ENCODE measurements at places on chromosomes 2 and 18.

DNA sequence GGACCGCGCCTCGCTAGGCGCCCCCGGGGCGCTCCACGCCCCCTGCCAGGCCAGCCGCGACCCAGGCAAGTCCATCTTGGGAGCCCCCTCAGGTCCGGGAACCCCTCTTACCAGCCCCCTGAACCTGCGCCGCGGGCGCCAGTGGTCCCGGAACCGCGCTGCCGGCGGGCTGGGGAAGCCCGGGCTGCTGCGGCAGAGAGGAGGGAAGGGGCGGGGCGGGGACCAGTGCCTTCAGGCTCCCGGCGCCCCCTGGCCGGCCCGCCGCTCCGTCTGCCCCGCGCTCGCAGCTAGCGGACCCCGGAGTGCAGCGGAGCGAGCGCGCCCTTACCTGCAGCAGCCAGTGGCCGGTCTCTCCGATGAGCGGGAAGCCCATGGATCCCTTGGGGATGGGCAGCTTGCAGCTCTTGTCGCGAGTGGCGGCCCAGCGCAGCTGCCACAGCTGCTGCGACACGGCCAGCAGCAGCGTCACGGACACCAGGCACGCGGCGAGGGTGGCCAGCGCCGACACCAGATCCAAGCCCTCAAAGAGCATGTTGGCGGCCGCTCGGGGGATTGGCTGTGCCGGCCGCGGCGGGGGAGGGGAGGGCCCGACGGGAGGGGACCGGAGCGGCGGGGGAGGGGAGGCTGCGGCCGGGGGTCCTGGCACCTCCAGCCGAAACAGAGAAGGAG, at the start of gene CYP26B1:
Gene CYP26B1, minus strand, starts transcription at position 560 of the 669 bp plus-strand sequence. Its CDS starts 28 bp downstream, at position 532.
- DNase-seq: no peak

- no peak for DNase-seq
Measured at GRCh38 chr2:177398290-177398683, 5.7 kb downstream of the AGPS start.

GRCh38 chr2:28199995-28200679, 192.5 kb upstream of the FOSL2 start:
- no peak for DNase-seq

GRCh38 chr18:22344908-22345670, 72.6 kb downstream of the CTAGE1 start:
- DNase-seq: no peak

- peak; percentile 43 for DNase-seq
Measured at GRCh38 chr2:18987592-18988073, 370.8 kb downstream of the OSR1 start.

GRCh38 chr2:175742367-175742766, 259.7 kb downstream of the LNPK start:
- no peak for DNase-seq

DNA sequence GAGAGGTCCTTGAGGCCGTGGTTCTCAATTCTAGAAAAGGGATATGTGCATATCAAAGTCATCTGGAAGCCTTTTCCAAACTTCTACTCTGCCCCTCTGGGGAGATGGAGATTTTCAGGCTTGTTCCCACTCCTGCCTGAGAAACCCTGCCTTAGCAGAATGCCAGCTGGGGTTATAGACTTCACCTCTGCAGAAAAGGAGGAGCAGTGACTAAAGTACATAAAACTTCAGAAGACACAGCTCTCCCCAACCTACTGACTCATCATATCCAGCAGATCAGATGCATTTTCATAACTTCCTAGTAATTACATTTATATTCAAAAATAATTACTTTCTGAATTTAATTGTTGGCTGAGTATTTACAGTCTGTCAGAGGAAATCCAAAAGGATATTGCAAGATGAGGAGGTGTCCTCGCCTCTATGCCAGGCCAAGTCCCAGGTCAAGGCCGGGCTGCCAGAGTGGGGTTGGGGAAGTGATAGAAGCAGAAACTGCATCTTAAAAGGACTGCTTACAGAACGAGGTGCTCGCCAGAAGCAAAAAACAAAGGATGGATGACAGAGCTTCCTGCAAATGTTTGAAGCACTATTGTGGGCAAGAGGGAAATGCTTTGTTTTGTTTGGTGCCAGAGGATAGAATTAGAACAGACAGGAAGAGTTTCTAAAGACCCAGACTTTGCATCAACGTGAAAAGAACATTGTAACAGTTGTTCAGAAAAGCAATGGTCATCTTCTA, 75.6 kb upstream of the APCDD1 start:
- no peak for DNase-seq

DNA sequence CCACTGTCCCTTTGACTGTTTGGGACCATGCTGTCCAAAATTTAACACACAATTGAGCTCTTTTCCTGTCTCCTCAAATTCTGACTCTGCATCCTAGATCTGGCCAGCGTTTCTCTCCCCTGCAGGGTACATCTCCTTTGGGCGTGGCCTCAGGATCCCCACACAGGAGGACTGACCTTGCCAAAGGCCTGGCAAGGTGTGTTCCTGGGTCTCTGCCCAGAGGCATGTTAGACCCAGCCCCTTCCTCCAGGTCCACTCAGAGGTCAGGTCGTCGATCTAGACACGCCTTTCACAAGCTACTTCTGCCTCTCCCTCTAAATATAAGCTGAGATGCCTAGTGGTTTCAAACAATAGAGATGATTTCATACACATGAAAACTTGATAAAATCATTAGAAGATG, 45.4 kb upstream of the SMIM21 start:
- no peak for DNase-seq

- no peak for DNase-seq
Measured at GRCh38 chr2:225650041-225650440, 250.5 kb downstream of the NYAP2 start.

DNA sequence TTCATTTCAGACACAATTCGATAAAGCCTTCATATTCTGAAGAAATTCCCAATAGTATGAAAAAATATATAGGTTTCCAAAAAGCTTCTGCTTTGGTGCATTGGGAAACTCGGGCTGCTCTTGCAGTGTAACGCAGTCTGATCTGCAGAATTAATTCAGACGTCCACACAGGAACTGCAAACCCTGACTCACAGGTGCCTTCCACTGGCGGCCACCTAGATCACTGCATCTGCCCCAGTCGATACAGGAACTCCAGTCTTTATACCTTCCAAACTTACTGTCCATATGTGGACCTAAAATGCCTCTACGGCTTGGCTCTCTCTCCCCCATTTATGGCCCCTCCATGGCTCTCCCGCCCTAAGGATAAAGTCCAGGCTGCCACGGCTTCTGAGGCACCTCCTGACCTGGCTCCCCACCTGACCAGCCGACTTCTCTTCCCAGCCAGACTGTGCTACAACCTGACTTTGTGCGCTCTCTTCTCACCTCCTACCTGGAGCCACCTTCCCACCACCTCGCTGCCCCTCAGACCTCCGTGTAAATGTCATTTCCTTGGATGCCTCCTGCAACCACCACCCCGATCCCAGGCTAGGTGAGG, 39.7 kb downstream of the L3MBTL4 start:
- no peak for DNase-seq

Measured in Panc1 (cell line).